Hypothalamus (tissue), 51 donors: ENCODE measurements at places on chromosomes 13 and 19.

DNA sequence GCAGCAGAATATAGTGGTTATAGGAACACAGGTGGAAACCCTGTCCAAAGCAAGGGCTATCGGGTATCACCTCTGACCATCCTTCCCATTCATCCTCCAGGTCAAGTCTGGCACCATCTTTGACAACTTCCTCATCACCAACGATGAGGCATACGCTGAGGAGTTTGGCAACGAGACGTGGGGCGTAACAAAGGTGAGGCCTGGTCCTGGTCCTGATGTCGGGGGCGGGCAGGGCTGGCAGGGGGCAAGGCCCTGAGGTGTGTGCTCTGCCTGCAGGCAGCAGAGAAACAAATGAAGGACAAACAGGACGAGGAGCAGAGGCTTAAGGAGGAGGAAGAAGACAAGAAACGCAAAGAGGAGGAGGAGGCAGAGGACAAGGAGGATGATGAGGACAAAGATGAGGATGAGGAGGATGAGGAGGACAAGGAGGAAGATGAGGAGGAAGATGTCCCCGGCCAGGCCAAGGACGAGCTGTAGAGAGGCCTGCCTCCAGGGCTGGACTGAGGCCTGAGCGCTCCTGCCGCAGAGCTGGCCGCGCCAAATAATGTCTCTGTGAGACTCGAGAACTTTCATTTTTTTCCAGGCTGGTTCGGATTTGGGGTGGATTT, 2.1 kb upstream of the RAD23A start:
- no peak for DNase-seq

DNA sequence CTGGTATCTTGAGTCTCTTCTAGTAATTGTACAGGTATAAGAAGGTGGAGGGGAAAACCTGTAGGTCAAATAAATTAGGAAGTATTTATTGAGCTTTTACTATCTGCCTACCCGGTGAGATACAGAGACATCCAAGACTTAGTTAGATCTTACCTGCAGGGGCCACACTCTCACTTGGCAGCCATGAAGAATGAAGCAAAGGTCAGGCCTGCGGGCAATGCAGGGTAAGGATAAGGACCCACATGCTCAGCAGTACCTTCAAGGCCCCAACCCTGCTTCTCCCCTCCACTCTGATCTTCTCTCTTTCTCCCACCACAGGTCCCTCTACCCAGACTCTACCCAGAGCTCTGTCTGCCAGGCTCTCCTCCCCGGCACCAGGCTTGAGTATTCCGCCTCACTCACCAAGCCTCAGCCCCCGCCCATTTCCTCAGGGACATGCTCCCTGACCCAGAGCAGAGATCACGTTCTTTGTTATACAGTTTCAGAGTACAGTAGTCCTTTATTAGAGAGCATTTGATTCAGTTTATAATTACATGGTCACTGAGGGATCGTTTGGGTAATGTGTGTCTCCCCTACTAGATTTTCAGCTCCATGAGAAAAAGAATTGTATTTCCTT, 18.9 kb upstream of the CLDN10 start:
- DNase-seq, result no peak

DNA sequence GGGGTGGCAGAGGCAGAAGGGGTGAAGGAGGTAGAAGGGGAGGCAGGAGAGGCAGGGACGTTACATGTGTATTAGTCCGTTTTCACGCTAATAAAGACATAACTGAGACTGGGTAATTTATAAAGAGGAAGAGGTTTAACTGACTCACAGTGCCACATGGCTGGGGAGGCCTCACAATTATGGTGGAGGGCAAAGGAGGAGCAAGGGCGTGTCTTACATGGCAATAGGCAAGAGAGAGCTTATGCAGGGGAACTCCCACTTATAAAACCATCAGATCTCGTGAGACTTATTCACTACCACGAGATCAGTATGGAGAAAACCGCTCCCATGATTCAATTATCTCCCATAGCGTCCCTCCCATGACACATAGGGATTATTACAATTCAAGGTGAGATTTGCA, 19.0 kb upstream of the ACOD1 start:
- DNase-seq, result no peak

- DNase-seq, result no peak
Measured at GRCh38 chr19:17881701-17882100, 10.0 kb downstream of the SLC5A5 start.

DNA sequence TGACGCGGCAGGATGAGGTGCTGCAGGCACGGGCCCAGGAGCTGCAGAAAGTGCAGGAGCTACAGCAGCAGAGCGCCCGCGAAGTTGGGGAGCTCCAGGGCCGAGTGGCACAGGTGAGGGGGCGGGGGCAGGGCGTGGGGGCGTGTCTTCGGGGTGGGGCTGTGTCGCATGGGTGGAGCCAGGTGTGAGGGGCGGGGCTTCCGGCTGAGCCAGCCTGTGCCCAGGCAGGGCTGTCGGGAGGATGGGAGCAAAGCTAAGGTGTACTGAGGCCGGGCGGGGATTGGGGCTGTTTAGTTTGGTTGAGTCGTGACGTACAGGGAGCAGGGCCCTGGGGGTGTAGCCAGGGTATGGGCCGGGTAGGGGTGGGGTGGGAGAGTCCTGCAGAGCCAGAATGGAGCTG, 62.3 kb downstream of the KCNC3 start:
- no peak for DNase-seq

GRCh38 chr13:53137779-53138178, 109.2 kb downstream of the OLFM4 start:
- DNase-seq, result no peak

DNA sequence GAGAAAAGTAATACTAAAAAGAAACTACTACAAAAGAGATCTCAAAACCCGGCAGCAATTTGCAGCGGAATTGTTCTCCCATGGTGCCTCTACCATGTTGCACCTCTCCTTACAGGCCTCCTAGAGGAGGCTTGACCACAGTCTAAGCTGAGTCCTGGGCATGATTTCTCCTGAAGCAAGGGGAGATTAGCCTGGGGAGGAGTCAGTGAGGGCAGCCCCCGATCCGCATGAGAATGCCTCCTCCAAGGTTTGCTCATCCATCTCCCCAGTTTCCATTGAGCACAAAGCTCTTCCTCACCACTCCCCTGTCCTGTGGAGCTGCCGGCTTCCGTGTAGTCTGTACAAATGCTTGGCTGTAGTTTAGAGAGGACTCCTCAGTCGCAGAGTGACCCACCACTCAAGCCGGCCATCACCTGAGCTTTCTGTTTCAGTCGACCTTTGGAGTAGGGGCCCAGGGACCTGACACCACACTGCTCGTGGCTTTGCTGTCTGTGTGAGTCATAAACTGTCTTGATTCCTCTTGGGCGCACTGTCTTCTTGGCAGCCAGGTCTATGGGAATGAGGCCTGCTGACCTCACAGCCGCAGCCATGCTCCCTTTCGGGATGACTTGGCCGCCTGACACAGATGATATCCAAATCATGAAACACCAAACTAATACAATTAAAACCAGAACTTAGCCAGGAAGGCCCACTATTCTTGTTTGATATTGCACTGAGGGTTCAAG, 72.3 kb downstream of the C1QTNF9 start:
- no peak for DNase-seq

GRCh38 chr19:15173746-15174404, 26.9 kb downstream of the NOTCH3 start:
- no peak for DNase-seq

- no peak for DNase-seq
Measured at GRCh38 chr13:110641055-110642015, 26.0 kb downstream of the NAXD start.

DNA sequence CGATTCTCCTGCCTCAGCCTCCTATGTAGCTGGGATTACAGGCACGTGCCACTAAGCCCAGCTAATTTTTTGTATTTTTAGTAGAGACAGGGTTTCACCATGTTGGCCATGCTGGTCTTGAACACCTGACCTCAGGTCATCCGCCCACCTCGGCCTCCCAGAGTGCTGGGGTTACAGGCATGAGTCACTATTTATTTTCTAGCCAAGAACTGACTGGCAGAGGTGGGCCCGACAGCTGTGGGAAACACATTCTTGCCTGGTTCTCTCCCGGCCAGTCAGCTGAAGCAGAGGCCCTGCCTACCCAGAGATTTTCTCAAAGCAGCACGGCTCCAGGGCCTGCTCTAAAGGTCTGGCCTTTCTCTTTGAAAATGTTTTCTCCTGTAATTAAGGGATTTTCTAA, 108.0 kb downstream of the KCTD15 start:
- no peak for DNase-seq

DNA sequence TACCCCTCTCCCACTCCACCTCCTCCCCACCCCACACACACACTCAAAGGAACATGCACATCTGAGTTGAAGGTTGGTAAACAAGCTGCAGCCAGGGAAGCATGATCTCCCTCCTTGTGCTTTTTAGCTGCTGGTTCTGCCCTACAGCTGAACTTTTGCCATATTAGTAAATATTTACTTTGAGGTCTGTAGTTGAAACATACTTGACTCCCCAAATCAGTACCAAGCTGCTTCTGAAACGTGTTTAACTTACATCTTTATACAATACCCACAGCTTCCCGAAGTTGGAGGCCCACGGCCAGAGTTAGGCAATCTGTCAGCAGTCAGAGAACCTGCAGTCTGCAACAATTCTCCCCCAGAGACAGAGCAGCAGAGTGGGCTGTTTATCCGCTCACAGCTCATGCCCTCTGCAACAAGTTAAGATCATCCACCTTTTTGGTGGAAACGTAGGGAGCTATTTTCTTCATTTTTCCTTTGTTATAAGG, 1.5 kb upstream of the PCDH20 start:
- no peak for DNase-seq

DNA sequence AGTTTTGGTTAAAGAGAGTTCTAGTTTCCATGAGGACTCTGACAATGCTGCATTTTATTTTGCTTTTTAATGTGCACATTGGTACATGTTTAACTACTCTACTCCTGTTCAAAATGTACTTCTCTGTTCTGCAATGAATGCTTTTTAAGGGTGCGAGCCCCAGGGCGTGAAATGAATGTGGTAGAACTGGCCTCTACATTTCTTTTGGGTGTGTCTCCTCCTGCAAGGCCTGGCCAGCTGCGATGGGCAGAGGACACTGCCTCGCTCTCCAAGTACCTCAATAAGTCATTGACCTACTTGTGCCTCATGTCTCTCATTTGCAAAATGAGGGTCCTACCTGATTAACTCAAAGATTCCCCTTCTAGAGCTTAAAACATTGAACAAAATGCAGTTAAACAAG, 6.7 kb downstream of the RGS9BP start:
- DNase-seq, result no peak

GRCh38 chr13:36769126-36769525, 49.9 kb upstream of the RFXAP start:
- DNase-seq, result no peak

- no peak for DNase-seq
Measured at GRCh38 chr13:27797228-27797624, 4.9 kb downstream of the GSX1 start.

- no peak for DNase-seq
Measured at GRCh38 chr13:66809485-66809884, 420.7 kb downstream of the PCDH9 start.

GRCh38 chr13:31880851-31881494, 141.6 kb downstream of the RXFP2 start:
- no peak for DNase-seq

DNA sequence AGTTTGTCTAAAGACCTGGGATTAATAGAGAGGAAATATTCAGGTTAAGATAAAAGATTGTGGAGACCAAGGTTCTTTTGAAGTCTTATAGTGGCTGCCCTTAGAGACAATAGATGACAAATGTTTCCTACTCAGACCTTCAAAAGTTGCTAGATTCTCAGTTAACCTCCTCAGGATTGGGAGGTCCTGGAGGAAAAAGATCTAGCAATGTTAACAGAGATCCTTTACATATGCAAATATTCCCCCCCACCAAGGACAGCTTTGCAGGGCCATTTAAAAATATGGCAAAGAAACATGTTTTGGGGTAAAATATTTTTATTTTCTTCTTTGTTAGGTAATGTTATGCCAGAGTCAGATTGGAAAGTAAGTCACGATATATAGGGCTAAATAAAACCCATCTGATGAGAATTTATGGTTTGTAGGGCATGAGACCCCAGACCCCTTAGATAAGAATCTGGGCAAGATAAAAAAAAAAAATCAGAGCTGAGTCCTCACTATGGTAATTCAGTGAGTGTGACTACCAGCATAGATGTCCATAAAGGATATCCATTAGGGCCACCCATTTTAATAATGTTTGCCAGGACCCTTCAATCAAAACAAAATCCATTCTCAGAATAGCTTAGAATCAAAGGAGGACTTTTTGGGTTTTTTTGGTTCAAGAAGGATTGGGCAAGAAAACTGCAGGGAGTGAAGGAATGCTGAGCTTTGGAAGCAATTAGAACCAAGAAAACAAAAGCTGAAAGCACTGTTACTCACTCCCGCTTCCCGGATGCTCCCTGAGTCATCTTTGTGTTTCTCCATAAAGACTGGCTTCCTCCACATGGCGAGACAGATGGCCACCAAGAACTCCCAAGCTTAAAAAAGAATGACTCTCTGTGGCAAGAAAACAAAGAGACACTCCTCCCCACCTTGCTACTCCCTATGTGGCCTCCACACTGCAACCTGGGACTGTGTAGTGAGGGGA, 28.2 kb downstream of the VSTM1 start:
- DNase-seq, result no peak

DNA sequence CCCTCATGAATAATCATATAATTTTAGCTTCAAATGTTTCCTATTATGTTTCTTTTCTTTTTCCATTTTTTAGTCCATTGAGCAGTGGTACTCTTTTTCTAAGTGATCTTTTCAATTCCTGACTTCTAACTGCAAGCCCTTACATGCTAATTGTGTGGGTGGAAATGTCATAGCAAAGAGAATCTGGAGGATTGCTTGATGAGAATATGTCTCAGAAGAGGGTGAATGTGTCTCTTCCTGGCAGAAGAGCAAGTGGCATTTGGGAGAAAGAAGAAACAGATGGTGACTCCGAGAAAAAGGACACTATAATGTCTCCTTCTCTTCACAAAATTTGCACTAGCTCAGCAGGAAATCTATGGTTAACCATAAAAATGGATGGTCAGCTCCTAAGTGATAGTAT, 2320.0 kb downstream of the PCDH9 start:
- DNase-seq, result no peak

DNA sequence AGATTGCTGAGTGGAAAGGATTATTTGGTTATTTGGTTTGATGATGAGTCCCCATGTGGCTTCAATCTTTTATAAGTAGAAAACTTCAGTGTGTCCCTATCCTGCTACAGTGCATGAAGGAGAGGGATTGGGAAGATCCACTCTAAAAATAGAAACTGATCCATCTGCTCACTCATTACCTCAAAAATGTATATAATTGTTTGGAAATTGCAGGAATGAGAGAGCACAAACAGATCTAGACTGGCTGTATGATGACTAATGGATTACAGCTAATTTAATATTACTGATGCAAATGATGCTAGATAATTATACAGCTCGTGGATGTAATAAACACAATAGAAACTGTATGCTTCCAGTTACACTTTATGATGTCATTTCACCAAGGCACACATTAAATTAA, 625.3 kb upstream of the PRR20A start:
- DNase-seq, result no peak
